Central memory CD4-positive, alpha-beta T cell (primary cell): ENCODE measurements at places on chromosomes 11 and 22.

DNA sequence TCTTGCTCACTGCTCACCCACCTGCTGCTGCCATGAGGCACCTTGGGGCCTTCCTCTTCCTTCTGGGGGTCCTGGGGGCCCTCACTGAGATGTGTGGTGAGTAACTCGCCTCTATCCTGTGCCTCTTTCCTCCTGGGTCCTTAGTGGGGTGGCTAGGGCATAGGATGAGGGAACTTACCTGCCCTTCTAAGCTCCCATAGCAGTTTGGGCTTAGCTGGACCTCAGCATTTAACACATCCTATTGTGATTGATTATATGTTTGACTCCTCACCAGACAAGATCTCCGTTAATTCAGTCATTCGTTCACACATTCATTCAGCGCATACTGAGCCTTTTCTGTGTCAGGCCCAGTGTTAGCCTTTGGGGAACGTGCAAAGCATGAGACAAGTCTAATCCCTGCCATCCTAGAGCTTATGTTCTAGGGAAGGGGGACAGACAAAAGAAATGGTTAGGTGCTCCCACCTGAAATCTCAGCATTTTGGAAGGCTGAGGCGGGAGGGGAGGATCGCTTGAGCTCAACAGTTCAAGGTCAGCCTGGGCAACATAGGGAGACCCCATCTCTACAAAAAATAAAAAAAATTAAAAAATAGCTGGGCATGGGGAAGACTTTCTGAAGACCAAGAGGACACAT, 441 bp downstream of the TCN2 start:
- no peak for DNase-seq

- DNase-seq: no peak
Measured at GRCh38 chr11:9158898-9159391, 67.5 kb upstream of the SCUBE2 start.

DNA sequence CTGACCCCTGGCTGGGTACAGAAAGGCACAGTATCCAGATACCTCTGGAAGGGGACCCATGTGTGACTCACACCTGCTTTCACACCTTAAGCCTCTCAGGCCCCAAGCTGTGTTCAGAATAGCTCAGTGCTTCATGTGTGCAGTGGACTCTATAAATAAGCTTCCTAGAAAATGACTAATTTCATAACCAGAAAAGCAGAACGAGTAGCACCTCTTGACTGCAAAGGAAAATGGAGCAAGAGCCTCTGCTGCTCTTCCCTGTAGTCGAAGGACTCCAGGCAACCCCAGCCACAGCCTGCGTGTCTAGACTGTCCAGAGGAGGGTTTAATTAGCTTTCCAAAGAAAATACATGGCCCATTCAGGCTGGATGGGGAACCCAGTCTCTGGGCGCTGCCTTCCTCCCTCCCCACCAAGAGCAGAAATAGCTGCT, 23.1 kb downstream of the PTPN5 start:
- DNase-seq: no peak

GRCh38 chr22:47371263-47372090, 609.0 kb downstream of the TBC1D22A start:
- no peak for DNase-seq
